ENCODE measurements at places on chromosomes 11 and 22. TPM values are rescaled to one million over a fixed set of nuclear protein-coding genes. Genes with fewer than 3 reads are reported as not detected.

The CCDC157 gene
- total RNA-seq, result 7.1 TPM

The TYMP gene
- 46.9 TPM for total RNA-seq

- no peak overlapping the region for H3K4me3 ChIP-seq
- H3K36me3 ChIP-seq, result no peaks in the 10 kb centered on the region
- peaks cover 64% of the 10 kb centered on the region for H3K4me1 ChIP-seq
- H3K27me3 ChIP-seq, result no peaks in the 10 kb centered on the region
Observed at GRCh38 chr11:118881228-118881627, 2.5 kb upstream of the CXCR5 start.

DNA sequence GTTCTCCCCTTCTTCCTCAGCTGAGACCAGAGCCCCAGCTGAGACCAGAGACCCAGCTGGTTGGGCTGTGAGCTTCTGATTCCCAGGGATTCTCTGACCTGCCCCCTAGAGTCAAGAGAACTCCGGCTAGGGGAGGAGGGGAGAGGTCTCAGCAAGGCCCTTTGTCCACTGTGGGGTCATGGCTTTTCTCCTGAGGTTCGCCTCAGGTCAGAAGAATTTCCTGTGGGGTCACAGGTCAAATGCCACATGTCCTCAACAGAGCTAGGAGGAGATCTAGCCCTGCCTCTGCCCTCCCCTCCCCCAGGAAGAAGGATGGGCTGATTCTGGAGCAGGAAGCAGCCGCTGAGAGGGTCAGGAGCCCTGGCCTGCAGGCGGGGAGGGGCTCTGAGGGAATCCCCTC, 23.7 kb downstream of the HTR3A start:
- peaks cover 3% of the 10 kb centered on the region for H3K27me3 ChIP-seq
- DNase-seq, result no peak
- no peak overlapping the region for H3K4me3 ChIP-seq
- no peaks in the 10 kb centered on the region for H3K36me3 ChIP-seq
- H3K27ac ChIP-seq, result no peak overlapping the region
- H3K4me1 ChIP-seq, result no peaks in the 10 kb centered on the region

DNA sequence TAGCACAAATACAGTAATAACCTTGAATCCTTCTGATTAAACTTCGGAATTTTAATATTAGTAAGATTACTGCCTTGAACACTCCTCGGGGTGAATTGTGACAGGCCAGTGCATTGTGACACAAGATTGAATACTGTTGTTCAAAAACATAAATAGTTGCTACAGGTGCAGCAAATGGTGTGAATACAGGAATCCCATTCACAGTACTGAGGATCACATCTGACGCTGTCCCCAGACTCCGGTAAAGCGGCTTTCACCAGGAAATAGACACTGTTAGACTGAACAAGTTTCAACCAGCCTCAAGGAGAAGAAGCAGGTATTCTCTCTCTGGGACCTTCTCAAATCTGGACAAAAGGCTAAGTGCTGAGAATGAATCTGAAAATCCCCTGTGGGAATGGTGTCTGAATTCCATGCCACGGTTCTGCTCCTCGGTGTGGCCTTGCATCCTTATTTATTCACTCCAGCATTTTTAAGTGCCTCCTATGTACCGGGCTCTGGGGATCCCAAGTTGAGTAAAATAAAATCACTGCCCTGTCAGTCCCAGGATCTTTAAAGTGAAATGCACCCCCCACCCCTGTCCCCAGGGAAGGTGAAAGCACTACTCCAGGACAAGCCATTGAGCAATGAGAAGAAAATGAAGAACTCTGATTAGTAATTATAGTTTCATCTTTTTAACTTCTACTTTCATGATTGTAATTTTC, 3.4 kb downstream of the LGR4 start:
- H3K27me3 ChIP-seq, result peaks cover 23% of the 10 kb centered on the region
- peaks cover 11% of the 10 kb centered on the region for H3K4me1 ChIP-seq
- no peak overlapping the region for H3K27ac ChIP-seq
- no peaks in the 10 kb centered on the region for H3K36me3 ChIP-seq

DNA sequence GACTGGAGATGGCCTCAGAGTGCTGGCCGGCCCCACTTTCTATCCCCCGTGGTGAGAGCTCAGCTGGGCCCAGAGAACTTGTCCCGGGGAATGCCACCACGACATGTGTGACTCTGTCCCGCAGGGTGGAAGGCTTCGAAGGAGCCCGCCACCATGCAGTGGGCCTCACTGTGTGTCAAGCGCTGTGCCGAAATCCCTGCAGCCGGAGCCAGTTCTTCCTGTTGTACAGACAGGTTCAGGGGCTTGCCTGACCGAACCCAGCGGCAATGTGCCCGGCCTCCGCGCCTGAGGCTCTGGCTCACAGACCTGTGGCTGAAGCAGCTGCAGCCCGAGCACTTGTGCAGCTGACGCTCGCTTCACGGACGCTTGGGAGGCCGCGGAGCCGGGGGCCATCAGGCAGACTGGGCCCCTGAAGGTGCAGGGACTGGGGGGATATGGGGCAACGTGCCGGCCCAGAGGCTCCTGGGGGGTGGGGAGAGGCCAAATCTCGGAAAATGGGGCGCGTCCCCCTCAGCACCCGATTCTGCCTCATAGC, 650 bp downstream of the PPM1F start:
- H3K27me3 ChIP-seq, result no peaks in the 10 kb centered on the region
- H3K36me3 ChIP-seq, result no peaks in the 10 kb centered on the region
- no peak overlapping the region for H3K4me3 ChIP-seq
- H3K4me1 ChIP-seq, result peaks cover 14% of the 10 kb centered on the region

DNA sequence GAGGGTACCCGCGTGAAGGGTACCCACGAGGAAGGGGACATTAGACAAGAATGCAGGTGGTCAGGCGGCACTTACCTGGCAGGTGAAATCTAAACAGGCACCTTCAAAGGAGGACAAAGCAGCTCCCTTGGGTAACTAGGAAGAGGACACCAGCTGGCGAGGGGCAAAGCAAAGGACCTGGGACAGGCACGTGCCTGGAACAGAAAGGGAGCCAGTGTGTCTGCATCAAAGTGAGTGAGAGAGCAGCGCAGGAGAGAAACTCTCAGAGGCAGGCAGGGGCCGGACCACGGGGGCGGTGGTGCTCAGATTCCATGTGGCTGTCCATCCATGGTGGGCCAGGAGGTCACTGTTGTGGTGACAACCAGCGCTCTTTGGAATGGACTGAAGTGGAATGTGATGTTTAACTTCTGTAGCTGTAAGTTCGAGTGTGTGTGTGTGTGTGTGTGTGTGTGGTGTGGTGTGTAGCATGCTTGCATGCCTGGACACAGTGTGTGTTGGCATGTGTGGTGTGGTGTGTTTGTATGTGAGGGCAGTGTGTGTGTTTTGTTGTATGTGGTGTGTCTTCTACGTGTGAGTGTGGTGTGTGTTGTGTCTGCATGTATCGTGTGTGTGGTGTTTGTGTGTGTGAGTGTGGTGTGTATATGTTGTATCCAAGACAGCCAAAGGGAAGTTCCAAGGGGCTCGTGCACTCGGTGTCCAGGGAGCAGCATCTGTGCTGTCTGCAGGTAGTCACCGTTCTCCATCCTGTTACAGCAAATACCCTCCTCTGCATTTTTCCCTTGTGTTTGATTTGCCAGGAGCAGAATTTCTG, 86.4 kb downstream of the CDKN1C start:
- no peak overlapping the region for H3K27ac ChIP-seq
- no peaks in the 10 kb centered on the region for H3K4me1 ChIP-seq
- H3K4me3 ChIP-seq, result no peak overlapping the region
- no peaks in the 10 kb centered on the region for H3K36me3 ChIP-seq
- no peaks in the 10 kb centered on the region for H3K27me3 ChIP-seq
- no peak for DNase-seq

DNA sequence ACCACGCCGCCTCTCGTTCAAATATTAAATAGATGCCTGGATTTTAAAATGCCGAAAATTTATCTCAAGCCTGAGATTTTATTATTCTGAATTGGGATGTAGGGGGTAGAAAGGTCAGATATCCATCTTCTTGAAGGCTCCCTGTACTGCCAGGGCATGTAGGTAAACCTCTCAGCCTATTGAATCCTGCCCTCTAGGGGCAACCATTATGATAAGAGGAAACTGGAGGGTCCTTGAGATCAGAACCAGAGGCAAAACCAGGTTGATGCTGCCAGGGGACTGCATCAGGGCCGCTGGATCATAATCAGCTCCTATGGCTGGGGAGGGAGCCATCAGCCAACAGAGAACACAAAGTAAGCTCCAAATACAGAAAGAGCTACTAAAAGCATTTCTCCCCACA, 92.4 kb downstream of the KCNC1 start:
- H3K27me3 ChIP-seq, result no peaks in the 10 kb centered on the region
- no peak overlapping the region for H3K27ac ChIP-seq

The OR5AS1 gene
- not detected for total RNA-seq

- peaks cover 5% of the 10 kb centered on the region for H3K27me3 ChIP-seq
- H3K4me1 ChIP-seq, result no peaks in the 10 kb centered on the region
- DNase-seq, result peak; percentile 57
- no peak overlapping the region for H3K27ac ChIP-seq
- no peak overlapping the region for H3K4me3 ChIP-seq
Observed at GRCh38 chr22:39343259-39344045, 6.3 kb upstream of the SYNGR1 start.

GRCh38 chr11:118792570-118793124, 1.7 kb upstream of the DDX6 start:
- H3K27me3 ChIP-seq, result no peaks in the 10 kb centered on the region
- DNase-seq, result peak; percentile 55
- peaks cover 16% of the 10 kb centered on the region for H3K4me1 ChIP-seq
- peak overlapping the region; percentile 77 for H3K4me3 ChIP-seq
- H3K36me3 ChIP-seq, result no peaks in the 10 kb centered on the region
- peak overlapping the region; percentile 98 for H3K27ac ChIP-seq

DNA sequence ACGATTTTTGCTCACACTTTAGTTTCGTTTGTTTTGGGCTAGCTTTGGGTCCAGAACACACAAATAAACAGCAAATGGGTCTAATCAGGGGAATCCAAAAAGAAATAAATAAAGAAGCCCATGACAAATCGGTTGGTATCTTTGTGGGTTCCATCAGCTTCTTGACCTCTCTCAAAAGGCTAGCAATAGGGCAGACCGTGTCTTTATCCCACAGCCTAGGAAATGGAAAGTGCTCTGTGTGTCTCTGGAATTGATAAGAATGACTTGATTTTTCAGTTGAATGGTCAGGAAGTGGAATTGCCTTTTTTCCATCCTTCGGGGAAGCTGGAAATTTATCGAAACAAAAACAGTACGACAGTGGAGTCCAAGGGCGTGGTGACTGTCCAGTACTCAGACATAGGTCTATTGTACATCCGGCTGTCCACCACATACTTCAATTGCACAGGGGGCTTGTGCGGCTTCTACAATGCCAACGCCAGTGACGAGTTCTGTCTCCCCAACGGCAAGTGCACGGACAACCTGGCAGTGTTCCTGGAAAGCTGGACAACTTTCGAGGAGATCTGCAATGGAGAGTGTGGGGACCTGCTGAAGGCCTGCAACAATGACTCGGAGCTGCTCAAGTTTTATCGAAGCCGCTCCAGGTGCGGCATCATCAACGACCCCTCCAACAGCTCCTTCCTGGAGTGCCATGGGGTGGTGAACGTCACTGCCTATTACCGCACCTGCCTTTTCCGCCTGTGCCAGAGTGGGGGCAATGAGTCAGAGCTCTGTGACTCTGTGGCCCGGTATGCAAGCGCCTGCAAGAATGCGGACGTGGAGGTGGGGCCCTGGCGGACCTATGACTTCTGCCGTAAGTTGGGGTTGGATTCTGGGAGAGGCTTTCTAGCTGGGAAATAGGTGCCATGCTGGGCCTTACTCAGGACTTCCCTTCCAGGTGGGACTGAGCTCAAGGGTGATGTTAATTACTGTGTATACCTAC, 28.6 kb downstream of the TECTA start:
- H3K4me3 ChIP-seq, result no peak overlapping the region
- H3K27ac ChIP-seq, result no peak overlapping the region
- no peaks in the 10 kb centered on the region for H3K36me3 ChIP-seq
- DNase-seq, result no peak

The ADORA2A gene
- 31.2 TPM for total RNA-seq

- no peak for DNase-seq
- H3K27me3 ChIP-seq, result no peaks in the 10 kb centered on the region
- no peaks in the 10 kb centered on the region for H3K4me1 ChIP-seq
- H3K4me3 ChIP-seq, result no peak overlapping the region
- no peak overlapping the region for H3K27ac ChIP-seq
- peaks cover 45% of the 10 kb centered on the region for H3K36me3 ChIP-seq
Observed at GRCh38 chr11:69662806-69663205, 12.3 kb downstream of the LTO1 start.

- H3K27ac ChIP-seq, result no peak overlapping the region
- DNase-seq, result no peak
- H3K4me3 ChIP-seq, result no peak overlapping the region
- H3K36me3 ChIP-seq, result no peaks in the 10 kb centered on the region
- no peaks in the 10 kb centered on the region for H3K4me1 ChIP-seq
Observed at GRCh38 chr11:133896028-133896427, 50.7 kb upstream of the SPATA19 start.

GRCh38 chr22:36383110-36383581, 4.6 kb downstream of the MYH9 start:
- H3K27ac ChIP-seq, result peak overlapping the region; percentile 96
- DNase-seq, result peak; percentile 50
- H3K4me3 ChIP-seq, result peak overlapping the region; percentile 73
- peaks cover 4% of the 10 kb centered on the region for H3K36me3 ChIP-seq
- H3K4me1 ChIP-seq, result peaks cover 79% of the 10 kb centered on the region

GRCh38 chr22:37472418-37473006, 13.7 kb downstream of the MFNG start:
- no peaks in the 10 kb centered on the region for H3K27me3 ChIP-seq
- no peaks in the 10 kb centered on the region for H3K4me1 ChIP-seq
- DNase-seq, result peak; percentile 37
- no peak overlapping the region for H3K4me3 ChIP-seq

DNA sequence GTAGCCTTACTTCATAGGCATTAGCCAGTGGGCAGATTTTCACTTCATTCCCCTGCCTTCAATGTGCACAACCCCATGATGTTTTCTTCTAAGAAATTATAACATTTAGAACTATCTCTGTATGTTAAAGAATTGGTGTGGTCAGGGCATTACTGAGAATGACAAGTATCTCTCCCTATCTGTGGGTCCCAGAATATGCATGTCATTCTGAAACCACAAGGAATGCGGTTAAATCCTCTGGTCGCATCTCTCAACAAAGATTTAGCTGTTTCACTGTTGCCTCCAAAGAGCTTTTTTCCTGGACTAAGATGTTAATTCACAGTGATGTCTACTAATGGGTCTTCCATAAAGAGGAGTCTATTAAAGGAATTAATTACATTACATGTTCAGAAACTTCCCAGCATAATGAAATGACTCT, 62.7 kb downstream of the LIF start:
- H3K27ac ChIP-seq, result no peak overlapping the region
- no peak for DNase-seq
- H3K27me3 ChIP-seq, result no peaks in the 10 kb centered on the region
- peak overlapping the region; percentile 20 for H3K4me3 ChIP-seq
- no peaks in the 10 kb centered on the region for H3K36me3 ChIP-seq

- no peaks in the 10 kb centered on the region for H3K27me3 ChIP-seq
- H3K4me3 ChIP-seq, result no peak overlapping the region
- no peak for DNase-seq
- no peak overlapping the region for H3K27ac ChIP-seq
Observed at GRCh38 chr11:117410861-117411710, 83.4 kb downstream of the CEP164 start.

GRCh38 chr22:32617903-32618302, 143.3 kb downstream of the FBXO7 start:
- H3K27me3 ChIP-seq, result no peaks in the 10 kb centered on the region
- H3K4me3 ChIP-seq, result no peak overlapping the region
- H3K36me3 ChIP-seq, result no peaks in the 10 kb centered on the region
- H3K27ac ChIP-seq, result no peak overlapping the region

The TPBGL gene
- 0.12 TPM for total RNA-seq

The APOA4 gene
- not detected for total RNA-seq

Measured in CD4-positive, CD25-positive, alpha-beta regulatory T cell (primary cell).